Calu3 (cell line): ENCODE measurements at places on chromosomes 2 and 18. TPM values are rescaled to one million over a fixed set of nuclear protein-coding genes. Genes with fewer than 3 reads are reported as not detected.

GRCh38 chr18:46719388-46719787 is 37.5 kb downstream of the ST8SIA5 start:
- no peak for DNase-seq

Gene RBM44
- total RNA-seq, result 0.56 and 1.0 TPM in 2 replicates

Gene MALL
- 51.5 and 72.6 TPM in 2 replicates for total RNA-seq

DNA sequence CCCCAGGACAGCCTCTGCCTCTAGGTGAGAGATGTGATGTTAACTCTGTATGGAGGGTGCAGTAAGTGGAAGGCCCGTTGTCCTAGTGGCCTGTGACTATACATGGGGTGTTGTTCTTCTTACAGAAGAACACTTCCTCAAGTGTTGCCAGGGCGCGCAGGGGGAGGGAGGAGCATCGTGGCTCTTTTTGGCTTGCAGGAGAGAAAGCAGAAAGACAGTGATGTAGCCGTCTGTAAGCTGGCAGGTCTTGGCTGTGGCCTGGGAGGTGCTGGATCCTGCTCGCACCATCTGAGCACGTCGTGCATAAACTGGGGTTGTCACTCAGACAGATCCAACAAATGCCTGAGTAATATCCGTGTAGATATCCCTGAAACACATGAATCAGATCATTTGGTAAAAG is 44.3 kb downstream of the ZNF236 start:
- DNase-seq, result no peak

DNA sequence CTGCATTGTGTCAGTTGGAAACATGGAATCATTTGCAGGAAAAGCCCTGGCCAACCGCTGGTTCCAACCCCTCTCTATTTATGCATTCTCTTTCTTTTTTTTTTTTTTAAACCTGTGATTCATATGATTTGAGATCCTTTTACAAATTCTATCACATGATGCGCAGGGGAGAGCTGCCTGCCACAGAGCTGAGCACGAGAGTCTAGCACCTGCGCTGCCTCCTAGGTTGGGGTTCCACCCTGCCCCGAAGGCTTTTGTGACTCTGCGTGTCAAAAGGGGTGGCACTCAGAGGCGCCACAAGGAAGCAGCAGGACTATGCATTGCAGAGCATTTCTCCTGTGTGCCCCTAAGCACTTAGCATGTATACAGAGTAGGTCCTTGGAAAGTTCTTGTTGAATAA is 17.3 kb upstream of the ESPNL start:
- DNase-seq, result no peak

Gene AGXT
- total RNA-seq, result not detected in 2 replicates
